ENCODE measurements at places on chromosomes 7 and 10. TPM values are rescaled to one million over a fixed set of nuclear protein-coding genes. Genes with fewer than 3 reads are reported as not detected.
A peak's percentile ranks its signal among the peaks of the same experiment; 100 is the strongest.

DNA sequence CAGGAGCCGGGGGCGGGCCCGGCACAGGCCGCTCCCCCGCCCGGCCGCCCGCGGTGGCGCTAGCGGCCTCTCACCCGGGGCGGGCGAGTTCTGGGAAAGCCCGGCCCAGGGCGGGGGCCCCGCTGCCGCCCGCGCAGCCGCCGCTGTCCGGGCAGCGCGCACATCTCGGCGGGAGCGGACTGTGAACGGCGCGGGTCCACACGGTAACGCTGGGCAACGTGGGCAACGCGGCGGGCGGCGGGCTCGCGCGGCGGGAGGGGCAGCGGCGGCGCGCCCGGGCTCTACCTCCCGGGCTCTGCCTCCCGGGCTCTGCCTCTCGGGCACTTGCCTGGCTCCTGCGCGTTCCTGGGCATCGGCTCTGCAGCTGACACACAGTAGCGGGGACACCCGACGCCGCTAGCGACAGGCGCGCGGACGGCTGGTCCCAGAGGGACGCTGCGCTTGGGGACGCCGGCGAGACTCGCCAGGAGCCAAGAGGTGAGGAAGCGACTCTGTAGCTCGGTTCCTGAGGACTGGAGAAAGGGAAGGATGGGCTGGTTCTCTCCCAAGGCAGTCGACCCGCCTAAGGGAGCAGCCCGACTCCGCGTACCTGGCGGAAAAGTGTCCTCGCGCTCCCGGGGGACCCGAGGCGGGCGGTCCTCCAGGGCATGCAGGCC, at the start of gene PLCE1:
PLCE1 (plus strand) TSS at position 150 of the 656 bp plus-strand sequence. CDS start 37,116 bp downstream, outside the sequence.
- peak; percentile 23 for DNase-seq
- no peak within 1 kb of the TSS for H3K27ac ChIP-seq
- no peaks in the 10 kb centered on the region for H3K27me3 ChIP-seq
- no peaks in the 10 kb centered on the region for H3K36me3 ChIP-seq

Gene IQCE
- total RNA-seq, result 41.9 TPM

Gene TMEM273
- total RNA-seq, result 13.0 TPM

DNA sequence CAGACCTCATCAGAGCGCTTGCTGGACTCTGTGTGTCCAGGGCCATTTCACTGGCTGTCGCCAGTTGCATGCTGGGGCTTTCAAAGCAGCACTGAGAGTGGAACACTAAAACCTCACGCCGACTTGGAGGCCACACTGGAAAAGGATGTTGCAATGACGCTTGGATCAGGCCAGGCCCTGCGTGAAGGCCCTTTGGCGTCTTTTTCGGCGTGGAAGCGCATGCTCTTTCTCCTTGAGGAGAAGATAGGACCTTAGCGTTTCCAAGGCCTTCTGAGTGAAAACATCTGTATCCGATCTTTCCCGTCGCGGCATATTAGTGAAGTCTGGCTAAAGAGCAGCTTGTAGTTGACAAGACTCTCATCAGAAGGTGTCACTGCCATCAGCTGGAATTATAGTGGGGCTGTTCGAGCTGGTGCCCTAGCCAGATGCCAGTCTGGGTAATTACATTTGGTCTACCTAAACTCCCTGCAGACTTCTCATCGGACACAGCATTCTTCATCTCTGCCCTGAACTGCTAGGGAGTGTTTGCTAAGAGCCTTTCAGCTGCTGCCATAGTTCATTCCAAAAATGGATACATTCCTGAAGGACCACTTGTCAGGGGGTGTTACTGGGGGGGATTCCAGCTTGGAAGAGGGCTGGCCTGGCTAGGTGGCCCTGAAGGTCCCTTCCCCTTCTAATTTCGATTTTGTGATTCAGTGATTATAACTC, 167.7 kb upstream of the TCF7L2 start:
- H3K27me3 ChIP-seq, result no peaks in the 10 kb centered on the region
- H3K36me3 ChIP-seq, result no peaks in the 10 kb centered on the region
- no peak overlapping the region for H3K27ac ChIP-seq
- H3K4me3 ChIP-seq, result no peak overlapping the region
- DNase-seq, result no peak
- H3K4me1 ChIP-seq, result no peaks in the 10 kb centered on the region

- DNase-seq, result no peak
- H3K27me3 ChIP-seq, result no peaks in the 10 kb centered on the region
- H3K36me3 ChIP-seq, result no peaks in the 10 kb centered on the region
- peaks cover 5% of the 10 kb centered on the region for H3K4me1 ChIP-seq
- no peak overlapping the region for H3K4me3 ChIP-seq
Observed at GRCh38 chr7:47573758-47574481, 8.0 kb downstream of the TNS3 start.

DNA sequence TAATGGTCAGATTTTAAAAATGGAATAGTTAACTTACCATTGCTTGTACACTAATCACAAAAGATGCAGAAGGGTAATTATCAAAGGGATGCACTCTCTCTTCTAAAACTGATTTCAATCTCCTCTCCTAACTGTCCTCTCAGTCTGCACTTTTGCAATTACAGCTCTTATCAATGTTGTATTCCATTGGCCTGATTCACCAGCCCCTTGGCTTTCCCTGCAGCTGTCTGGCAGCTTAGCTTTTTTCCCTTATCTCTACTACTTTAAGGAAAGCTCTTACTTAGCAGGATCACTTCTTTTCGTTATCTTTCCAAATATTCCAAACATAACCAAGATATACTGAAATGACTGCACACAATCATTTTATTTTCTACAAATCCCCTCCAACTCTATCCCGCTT, 448.8 kb downstream of the GRM8 start:
- no peaks in the 10 kb centered on the region for H3K4me1 ChIP-seq
- H3K27ac ChIP-seq, result no peak overlapping the region
- DNase-seq, result no peak
- H3K36me3 ChIP-seq, result no peaks in the 10 kb centered on the region
- H3K4me3 ChIP-seq, result no peak overlapping the region

Gene ENTPD1
- 7.0 TPM for total RNA-seq

DNA sequence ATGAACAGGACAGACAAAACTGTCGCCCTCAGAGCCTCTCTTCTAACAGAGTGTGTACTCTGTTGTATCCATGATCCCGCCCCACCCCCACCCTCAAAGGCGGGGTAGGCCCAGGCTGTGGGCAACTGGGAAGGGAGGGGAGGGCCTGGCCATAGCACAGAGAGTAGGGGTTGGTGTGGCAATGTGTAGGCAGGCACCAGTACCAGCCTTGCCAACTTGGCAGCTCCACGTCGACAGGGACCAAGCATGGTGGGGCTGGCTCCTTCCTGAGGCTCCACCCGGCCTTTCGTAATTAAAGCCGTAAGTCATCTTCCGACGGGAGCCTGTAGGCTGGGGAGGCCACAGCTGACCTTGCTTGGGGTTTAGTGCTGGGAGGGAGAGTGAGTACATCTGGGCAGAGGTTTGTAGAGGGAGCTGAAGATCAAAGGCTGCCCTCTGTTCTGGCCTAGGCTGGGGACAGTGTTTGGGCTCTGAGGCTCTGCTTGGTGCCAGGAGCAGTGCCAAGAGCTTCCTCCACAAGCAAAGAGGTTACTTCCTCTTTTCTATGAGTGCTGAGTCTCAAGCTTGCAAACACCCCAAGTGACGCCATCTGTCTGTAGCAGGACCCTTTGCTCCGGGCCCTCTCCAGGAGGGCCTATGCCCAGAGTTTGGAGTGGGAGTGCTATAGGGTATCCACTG, 121.6 kb downstream of the C10orf105 start:
- peak; percentile 72 for DNase-seq
- peaks cover 4% of the 10 kb centered on the region for H3K4me1 ChIP-seq
- H3K27me3 ChIP-seq, result no peaks in the 10 kb centered on the region
- H3K4me3 ChIP-seq, result no peak overlapping the region

DNA sequence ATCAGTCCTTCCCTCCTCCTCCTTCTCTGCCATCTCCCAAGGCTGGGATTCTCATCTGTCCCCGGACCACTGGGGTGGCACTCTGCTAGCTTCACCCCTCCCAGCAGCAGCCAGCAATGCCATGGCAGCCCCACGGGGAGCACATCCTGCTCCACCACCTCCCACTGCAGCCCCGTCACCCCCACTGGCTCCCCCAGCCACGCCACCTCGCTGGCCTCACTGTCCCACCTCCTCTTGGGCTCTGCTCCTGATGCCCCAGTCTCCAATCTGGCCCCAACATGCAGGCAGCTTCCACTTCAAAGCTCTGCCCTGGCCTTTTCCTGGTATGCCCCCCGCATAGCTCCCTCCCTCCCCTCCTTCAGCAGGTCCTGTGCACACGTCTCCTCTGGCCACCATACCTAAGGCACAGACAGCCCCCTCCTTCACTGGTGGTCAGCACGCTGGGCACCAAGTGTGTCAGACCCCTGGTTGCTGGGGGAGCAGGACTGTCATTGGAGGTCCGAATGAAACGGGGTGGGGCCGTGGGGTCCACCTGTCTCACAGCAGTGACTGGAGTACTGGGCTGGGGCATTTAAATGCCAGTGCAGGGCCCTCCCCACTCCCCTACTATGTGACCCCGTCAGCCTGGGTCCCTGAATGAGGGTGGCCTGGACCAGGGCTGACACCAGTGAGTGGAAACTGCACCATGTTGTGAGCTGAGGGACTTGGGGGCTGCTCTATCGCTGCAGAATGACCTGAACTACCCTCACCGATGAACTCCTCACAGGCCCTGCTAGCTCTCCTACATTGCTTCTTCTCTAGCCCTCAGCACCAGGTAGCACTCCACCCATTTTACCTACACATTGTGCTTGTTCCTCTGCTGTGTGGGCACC, 38.7 kb downstream of the RASGEF1A start:
- H3K36me3 ChIP-seq, result no peaks in the 10 kb centered on the region
- H3K27ac ChIP-seq, result no peak overlapping the region
- no peaks in the 10 kb centered on the region for H3K27me3 ChIP-seq
- H3K4me1 ChIP-seq, result no peaks in the 10 kb centered on the region

DNA sequence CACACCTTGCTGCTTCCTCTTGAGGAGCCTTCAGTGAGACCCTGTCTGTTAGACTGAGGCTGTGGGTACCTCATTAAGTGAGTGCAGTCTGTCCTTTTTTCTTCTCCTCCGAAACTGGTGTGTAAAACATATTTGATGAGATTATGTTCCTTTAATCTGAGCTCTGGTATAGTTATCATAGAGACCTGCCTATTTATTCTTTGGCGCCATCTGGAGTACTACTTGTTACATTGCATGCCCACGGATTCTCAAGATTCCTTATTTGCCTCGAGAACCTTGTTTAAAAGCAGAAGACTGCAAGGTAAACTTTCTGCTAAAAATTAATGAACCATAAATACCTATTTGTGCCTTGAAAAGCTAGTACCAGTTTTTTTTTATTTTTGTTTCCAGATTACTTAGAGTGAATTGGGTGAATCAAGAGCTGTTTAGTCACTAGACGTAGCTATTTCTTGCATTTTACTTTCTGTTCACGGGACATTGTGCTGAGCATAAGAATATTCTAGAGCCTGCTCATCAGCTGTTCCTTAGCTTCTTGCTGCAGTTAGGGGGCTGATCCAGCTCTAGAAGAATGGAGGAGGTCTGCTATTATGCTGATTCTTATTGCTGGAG, 16.9 kb upstream of the STMP1 start:
- no peaks in the 10 kb centered on the region for H3K4me1 ChIP-seq
- no peak overlapping the region for H3K4me3 ChIP-seq
- no peaks in the 10 kb centered on the region for H3K27me3 ChIP-seq
- H3K36me3 ChIP-seq, result no peaks in the 10 kb centered on the region
- peak; percentile 20 for DNase-seq

DNA sequence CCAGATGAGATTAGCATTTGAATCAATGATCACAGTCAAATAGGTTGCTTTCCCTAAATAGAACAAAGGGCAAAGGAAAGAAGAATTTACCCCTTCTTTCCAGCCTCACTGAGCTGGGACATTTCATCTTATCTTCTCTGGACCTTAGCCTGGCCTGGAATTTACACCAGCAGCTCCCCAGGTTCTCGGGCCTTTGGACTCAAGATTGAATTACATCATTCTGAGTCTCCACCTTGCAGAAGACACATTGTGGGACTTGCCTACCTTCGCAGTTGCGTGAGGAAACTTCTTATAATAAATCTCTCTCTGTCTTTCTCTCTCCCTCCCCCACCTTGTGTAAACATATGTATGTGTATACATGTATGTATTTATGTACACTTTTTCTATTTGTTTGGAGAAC, 732.4 kb downstream of the IPMK start:
- DNase-seq, result no peak
- no peaks in the 10 kb centered on the region for H3K4me1 ChIP-seq
- H3K27me3 ChIP-seq, result no peaks in the 10 kb centered on the region
- no peak overlapping the region for H3K4me3 ChIP-seq

Gene AS3MT
- total RNA-seq, result 17.4 TPM

DNA sequence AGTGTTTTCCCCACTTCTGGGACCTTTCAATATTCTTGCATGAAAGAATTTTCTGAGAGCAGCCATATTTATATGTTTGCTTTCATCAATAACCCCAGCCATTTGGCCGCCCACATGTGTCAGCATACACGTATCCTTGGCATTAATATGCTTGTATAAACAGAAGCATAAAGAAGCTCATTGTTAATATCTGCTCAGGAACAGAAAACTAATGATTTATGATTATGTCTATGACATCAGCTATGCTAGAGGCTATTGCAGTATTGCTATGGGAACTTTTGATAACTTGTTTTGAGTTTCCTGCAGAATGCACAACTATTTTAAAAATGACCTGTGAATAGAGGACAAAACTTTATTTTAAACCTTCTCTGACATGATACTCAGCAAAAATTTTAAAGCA, 300.9 kb upstream of the MTPN start:
- no peaks in the 10 kb centered on the region for H3K36me3 ChIP-seq
- H3K27ac ChIP-seq, result no peak overlapping the region
- H3K4me1 ChIP-seq, result no peaks in the 10 kb centered on the region
- H3K27me3 ChIP-seq, result no peaks in the 10 kb centered on the region

- no peaks in the 10 kb centered on the region for H3K36me3 ChIP-seq
- no peak overlapping the region for H3K4me3 ChIP-seq
- DNase-seq, result no peak
- no peaks in the 10 kb centered on the region for H3K27me3 ChIP-seq
Observed at GRCh38 chr7:70935854-70936253, 196.1 kb upstream of the GALNT17 start.

Gene FAM221A
- 7.0 TPM for total RNA-seq

DNA sequence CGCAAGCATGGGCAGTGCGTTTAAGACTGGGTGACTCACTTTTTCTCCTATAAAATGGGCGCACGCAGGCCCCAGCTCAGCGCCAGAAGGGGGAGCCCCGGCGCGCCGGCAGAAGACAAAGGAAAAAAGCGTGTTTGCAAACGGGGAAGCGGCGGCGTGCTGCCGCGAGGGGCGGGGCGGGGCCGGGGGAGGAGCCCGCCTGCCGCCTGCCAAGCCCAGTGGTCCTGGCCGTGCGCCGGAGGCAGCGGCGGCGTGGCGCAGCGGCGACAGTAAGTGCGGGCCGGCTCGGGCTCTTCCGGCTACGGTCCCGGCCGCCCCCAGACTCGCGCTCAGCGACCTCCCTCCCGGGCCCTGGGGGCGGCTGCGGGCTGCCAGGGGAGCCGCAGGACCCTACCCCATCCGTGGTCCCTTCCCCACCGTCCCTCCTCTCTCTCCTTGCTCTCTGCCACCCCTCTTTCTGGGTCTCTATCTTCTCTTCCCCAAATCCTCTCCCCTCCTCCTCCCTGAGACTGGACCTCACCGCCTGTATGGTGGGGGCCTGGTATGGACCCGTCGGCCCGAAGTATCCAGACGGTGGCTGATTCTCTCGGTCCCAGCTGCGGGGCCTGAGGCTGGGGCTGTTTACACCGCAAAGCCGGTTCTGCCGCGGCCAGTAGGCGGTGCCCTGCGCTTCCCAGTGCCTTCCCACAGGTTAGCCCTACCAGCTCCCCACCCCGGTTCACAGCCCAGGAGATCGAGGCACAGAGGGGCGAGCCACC, at the start of gene SLC29A3:
SLC29A3 (plus strand) TSS at position 218 of the 758 bp plus-strand sequence; CDS start at position 269, 51 bp downstream.
- no peaks in the 10 kb centered on the region for H3K27me3 ChIP-seq
- no peaks in the 10 kb centered on the region for H3K36me3 ChIP-seq
- H3K27ac ChIP-seq, result peak within 1 kb of the TSS; percentile 78
- peak; percentile 82 for DNase-seq

All from prostate gland (tissue), 2 donors.